Upper lobe of left lung (tissue), 6 donors: ENCODE measurements at places on chromosomes 6 and 20. TPM values are rescaled to one million over a fixed set of nuclear protein-coding genes. Genes with fewer than 3 reads are reported as not detected.

The CD40 gene
- 32.5 TPM for total RNA-seq

DNA sequence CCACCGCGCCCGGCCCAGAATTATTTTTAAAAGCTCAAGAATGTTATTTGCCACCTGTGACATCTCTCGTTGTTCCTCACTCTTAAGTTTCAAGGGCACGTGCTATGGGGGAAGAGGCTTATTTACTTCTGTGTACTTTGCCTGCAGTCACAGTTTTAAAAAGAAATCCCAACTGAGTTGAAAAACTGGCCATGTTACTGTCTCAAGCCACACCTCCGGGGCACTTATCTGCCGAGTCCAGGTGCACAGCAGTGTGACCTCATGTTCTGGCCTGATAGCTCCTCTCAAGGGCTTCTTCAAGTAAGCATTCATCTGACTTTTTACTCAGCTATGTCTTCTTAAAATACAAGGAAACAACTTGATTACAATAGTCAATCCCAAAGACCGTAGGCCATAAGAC lies 34.5 kb downstream of the SHLD1 start:
- DNase-seq, result no peak
- no peak overlapping the region for H3K4me3 ChIP-seq
- H3K27me3 ChIP-seq, result no peaks in the 10 kb centered on the region
- H3K36me3 ChIP-seq, result no peaks in the 10 kb centered on the region
- peaks cover 9% of the 10 kb centered on the region for H3K4me1 ChIP-seq

GRCh38 chr6:52306972-52307870 lies 22.7 kb upstream of the MCM3 start:
- H3K4me1 ChIP-seq, result peaks cover 29% of the 10 kb centered on the region
- peak; percentile 68 for DNase-seq
- H3K27ac ChIP-seq, result peak overlapping the region; percentile 73
- H3K27me3 ChIP-seq, result no peaks in the 10 kb centered on the region
- H3K36me3 ChIP-seq, result no peaks in the 10 kb centered on the region
- peak overlapping the region; percentile 14 for H3K4me3 ChIP-seq

GRCh38 chr6:90241229-90241880 lies 55.3 kb downstream of the BACH2 start:
- H3K27ac ChIP-seq, result no peak overlapping the region
- H3K27me3 ChIP-seq, result no peaks in the 10 kb centered on the region
- no peak overlapping the region for H3K4me3 ChIP-seq
- no peak for DNase-seq
